Sigmoid colon (tissue), 7 donors: ENCODE measurements at places on chromosomes 4 and X. TPM values are rescaled to one million over a fixed set of nuclear protein-coding genes. Genes with fewer than 3 reads are reported as not detected.

GRIA2 gene
- 0.66 TPM for total RNA-seq

DNA sequence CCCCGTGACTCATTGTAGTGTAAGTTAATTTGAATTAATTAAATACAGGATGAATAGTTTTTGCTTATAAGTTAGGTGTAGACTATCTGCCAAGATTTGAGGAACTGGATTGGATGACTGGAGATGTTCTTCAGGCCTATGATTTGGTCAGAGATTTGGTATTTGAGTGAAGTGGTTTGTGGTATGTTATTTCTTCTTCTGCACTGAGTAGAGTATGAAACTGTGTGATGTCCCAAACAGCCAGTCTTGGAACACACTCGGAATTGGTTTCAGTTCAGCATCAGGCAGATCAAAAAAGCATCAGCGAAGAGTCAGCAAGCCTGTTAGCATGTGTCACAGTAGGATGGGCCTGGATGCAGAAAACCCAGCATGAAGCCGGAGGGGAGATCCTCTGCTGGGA, 294.1 kb downstream of the ARHGAP10 start:
- H3K4me3 ChIP-seq = no peak overlapping the region
- no peaks in the 10 kb centered on the region for H3K36me3 ChIP-seq
- no peak overlapping the region for H3K27ac ChIP-seq
- H3K4me1 ChIP-seq = peaks cover 34% of the 10 kb centered on the region
- no peaks in the 10 kb centered on the region for H3K27me3 ChIP-seq

GRCh38 chrX:19107035-19107434, 15.2 kb downstream of the ADGRG2 start:
- no peaks in the 10 kb centered on the region for H3K27me3 ChIP-seq
- H3K4me1 ChIP-seq = no peaks in the 10 kb centered on the region
- H3K36me3 ChIP-seq = no peaks in the 10 kb centered on the region
- no peak overlapping the region for H3K4me3 ChIP-seq
- no peak for DNase-seq
- H3K27ac ChIP-seq = no peak overlapping the region

DNA sequence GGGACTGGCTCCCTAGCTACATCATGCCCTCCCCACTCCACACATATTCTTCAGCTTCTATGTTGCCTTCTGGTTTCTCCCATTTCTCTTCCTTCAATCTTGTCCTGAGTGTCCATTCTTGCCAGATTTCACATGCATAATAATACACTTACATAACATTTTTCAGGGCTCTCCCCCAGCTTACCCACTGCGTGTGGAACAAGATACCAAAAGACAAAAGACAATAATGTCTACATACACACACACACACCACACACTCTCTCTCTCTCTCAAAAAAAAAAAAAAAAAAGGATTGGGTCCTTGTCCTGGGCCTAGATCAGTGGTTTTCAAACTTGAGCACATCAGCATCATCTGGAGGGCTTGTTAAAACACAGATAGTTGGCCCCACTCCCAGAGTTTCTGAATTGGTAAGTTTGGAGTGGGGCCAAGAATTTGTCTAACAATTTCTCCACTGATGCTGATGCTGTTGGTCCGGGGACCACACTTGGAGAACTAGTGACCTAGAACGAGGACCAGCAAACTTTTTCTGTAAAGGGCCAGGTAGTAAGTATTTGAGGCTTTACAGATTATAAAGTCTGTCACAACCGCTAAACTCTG, 6.5 kb upstream of the SMARCA1 start:
- H3K4me3 ChIP-seq = no peak overlapping the region
- no peaks in the 10 kb centered on the region for H3K36me3 ChIP-seq
- no peaks in the 10 kb centered on the region for H3K27me3 ChIP-seq
- H3K27ac ChIP-seq = peak overlapping the region; percentile 13

FAM241A gene
- total RNA-seq = 2.8 TPM

DNA sequence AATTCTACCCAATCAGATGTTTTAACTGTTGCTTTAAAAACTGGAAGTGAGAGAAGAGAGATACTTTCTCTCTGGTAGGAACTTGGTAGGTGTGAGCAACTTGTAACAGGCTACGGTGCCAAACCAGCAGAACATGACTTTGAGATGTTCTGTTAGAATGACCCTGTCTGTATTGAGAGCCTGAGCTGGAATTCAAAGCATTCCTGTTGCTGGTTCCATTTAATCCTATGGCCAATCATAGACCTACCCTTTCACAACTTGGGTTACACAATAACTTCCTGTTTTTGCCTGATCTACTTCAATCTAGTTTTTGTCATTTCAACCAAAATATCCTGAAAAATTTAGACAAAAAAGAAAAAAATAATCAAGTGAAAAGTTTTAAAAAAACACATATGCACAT, 1.7 kb upstream of the PRRG1 start:
- H3K4me3 ChIP-seq = no peak overlapping the region
- H3K27me3 ChIP-seq = no peaks in the 10 kb centered on the region
- no peaks in the 10 kb centered on the region for H3K4me1 ChIP-seq
